ENCODE measurements at places on chromosomes 2 and 18. TPM values are rescaled to one million over a fixed set of nuclear protein-coding genes. Genes with fewer than 3 reads are reported as not detected.

- no peak for DNase-seq
- H3K27ac ChIP-seq, result no peak overlapping the region
- peaks cover 4% of the 10 kb centered on the region for H3K4me1 ChIP-seq
- H3K4me3 ChIP-seq, result no peak overlapping the region
These were observed 334.5 kb upstream of the CYRIA start for GRCh38 chr2:17000184-17000482.

DNA sequence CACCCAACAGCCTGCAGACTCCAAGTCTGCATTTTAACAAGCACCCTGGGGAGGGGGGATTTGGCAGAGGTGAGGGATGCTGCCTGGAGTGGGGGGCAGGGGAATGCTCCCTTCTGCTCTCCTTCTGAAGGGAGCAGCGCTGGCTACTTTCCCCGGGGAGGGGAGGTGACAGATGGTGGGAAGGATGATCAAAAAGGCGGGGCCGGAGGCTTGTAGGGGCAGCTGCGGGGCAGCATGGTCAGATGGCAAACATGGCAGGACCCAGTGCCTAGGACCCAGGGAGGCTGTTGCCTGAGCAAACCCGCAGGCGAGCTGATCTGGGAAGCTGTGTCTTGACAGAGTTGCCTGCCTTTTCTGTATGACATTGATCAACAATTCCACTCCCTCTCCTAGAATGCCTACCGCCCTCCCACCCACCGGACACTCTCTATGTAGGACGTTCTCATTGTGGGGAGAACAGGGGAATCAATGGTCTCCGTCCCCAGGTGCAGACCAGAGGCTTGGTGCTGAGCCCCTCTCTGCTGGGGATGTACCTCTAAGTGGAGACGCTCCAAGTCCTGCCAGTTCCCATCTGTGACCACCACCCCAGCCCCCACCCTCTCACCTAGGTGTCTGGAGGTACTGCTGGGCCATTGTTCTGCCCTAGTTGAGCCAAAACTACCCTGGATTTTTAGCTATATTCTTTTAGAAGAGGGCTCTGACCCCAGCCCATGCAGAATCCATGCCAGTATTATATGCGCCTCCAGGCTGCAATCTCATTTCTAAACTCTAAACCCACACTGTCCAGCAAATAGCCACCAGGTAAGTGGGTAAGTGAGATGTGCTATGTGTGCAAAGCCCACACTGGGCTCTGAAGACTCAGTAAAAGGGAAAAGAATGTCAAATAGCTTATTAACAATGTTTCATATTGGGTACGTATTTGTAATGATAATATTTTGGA is 89.7 kb upstream of the SEC11C start:
- DNase-seq, result peak; percentile 65
- no peak overlapping the region for H3K27ac ChIP-seq
- H3K4me3 ChIP-seq, result no peak overlapping the region
- H3K27me3 ChIP-seq, result no peaks in the 10 kb centered on the region
- no peaks in the 10 kb centered on the region for H3K36me3 ChIP-seq

DNA sequence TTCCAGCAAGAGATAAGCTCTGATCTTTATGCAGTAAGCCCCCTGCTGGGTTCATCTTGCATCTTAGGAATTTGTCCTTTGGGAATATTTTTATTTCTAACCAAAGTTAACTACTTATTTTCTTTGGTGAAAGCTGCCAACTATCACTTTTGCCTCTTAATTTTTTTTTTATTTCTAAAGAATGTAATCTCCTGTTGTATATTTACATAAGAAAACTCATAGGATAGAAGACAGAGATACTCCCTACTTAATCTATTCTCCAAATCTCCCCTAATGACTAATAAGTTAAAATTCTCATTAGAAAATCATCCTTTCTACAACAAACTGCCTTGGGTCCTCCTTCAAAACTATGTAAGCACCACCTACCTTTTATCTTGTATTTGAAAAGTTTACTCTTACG is 612.2 kb upstream of the SLC39A10 start:
- no peaks in the 10 kb centered on the region for H3K27me3 ChIP-seq
- H3K36me3 ChIP-seq, result no peaks in the 10 kb centered on the region
- DNase-seq, result no peak
- H3K4me3 ChIP-seq, result no peak overlapping the region

- peak overlapping the region; percentile 25 for H3K27ac ChIP-seq
- H3K36me3 ChIP-seq, result peaks cover 50% of the 10 kb centered on the region
- peaks cover 3% of the 10 kb centered on the region for H3K4me1 ChIP-seq
- DNase-seq, result no peak
- no peak overlapping the region for H3K4me3 ChIP-seq
These were observed 25.8 kb downstream of the FEZ2 start for GRCh38 chr2:36572054-36572718.

DNA sequence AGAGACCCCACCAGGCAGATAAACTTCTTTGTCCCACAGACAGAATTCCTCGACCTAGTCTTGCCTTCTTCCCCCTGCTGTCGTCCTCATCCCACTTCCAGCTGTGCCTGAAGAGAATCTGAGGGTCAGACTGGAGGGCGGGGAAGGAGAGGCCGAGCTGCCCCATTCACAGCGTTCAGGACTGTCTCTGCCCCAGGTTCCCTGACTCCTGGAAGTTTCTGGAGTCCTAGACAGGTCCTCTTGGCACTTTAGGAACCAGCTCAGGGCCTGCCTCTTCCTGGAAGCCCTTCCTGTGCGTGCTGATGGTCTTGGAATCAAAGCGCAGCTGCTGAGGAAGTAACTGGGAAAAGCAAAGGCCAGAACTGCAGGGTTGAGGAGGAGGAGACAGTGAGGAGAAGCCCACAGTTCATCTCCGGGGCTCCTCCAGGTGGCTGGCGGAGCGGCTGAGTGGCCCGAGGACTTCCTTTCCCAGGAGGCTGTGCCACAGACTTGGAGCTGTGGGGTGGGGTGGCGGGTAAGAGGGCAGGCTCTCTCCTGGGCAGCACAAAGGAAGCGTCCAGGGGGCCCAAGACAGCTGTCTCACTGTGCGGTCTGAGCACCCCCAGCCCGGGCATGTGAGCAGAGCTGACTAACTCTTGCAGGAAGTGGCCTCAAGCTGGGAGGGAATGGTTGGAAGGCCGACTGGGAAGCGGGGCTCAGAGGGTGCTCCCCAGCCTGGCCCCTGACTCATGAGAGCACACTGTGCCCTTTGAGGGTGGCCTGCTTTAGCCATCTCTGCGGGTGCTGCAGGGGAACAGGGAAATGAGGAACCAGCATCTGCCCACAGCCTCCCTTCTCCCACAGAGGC is 39.5 kb downstream of the SDC1 start:
- no peaks in the 10 kb centered on the region for H3K36me3 ChIP-seq
- DNase-seq, result peak; percentile 69
- H3K4me1 ChIP-seq, result peaks cover 25% of the 10 kb centered on the region

DNA sequence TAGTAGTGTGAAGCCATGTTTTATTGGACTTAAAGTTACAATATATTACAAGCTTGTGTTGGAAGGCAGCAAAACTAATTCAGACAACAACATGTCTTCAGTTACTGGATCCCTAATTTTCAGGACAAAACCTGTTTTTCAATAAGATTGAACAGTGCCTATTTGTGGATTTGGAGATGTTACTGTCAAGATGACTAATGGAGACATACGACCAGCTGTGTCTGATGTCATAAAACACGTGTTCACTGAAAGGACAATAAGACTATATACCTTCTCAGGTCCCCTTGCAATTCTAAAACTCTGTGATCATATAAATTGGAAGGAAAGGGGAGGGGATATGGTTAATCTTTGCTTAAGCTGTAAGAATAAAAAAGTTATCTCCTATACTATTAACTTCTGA is 21.7 kb downstream of the METTL21A start:
- no peak overlapping the region for H3K27ac ChIP-seq
- no peak overlapping the region for H3K4me3 ChIP-seq
- H3K4me1 ChIP-seq, result peaks cover 6% of the 10 kb centered on the region
- peaks cover 31% of the 10 kb centered on the region for H3K36me3 ChIP-seq
- H3K27me3 ChIP-seq, result no peaks in the 10 kb centered on the region

- H3K27me3 ChIP-seq, result no peaks in the 10 kb centered on the region
- no peak overlapping the region for H3K4me3 ChIP-seq
- peak; percentile 77 for DNase-seq
These were observed 132.5 kb downstream of the SPHKAP start for GRCh38 chr2:228048838-228049490.

- peaks cover 7% of the 10 kb centered on the region for H3K4me1 ChIP-seq
- H3K27me3 ChIP-seq, result no peaks in the 10 kb centered on the region
- no peak for DNase-seq
- no peaks in the 10 kb centered on the region for H3K36me3 ChIP-seq
- H3K27ac ChIP-seq, result no peak overlapping the region
These were observed 140.7 kb downstream of the PTRHD1 start for GRCh38 chr2:24652265-24653182.

NEB gene
- total RNA-seq, result 4.4 TPM

SP140 gene
- total RNA-seq, result 1.1 TPM

TFCP2L1 gene
- 3.3 TPM for total RNA-seq

LOXHD1 gene
- total RNA-seq, result not detected

GALR1 gene
- 0.04 TPM for total RNA-seq

HMSD gene
- total RNA-seq, result 2.3 TPM

SERPINB3 gene
- total RNA-seq, result not detected

FRZB gene
- 111 TPM for total RNA-seq

C2orf66 gene
- total RNA-seq, result 0.20 TPM

ALK gene
- total RNA-seq, result 0.35 TPM
